Neural crest cell (in vitro differentiated cells): ENCODE measurements at places on chromosomes 2 and 18. TPM values are rescaled to one million over a fixed set of nuclear protein-coding genes. Genes with fewer than 3 reads are reported as not detected.

The BCL11A gene
- total RNA-seq: 2.2 and 2.3 TPM in 2 replicates

The GPBAR1 gene
- total RNA-seq: 0.14 TPM in 1 of 2 replicates, not detected in the other

The RNF125 gene
- 1.1 and 1.6 TPM in 2 replicates for total RNA-seq

DNA sequence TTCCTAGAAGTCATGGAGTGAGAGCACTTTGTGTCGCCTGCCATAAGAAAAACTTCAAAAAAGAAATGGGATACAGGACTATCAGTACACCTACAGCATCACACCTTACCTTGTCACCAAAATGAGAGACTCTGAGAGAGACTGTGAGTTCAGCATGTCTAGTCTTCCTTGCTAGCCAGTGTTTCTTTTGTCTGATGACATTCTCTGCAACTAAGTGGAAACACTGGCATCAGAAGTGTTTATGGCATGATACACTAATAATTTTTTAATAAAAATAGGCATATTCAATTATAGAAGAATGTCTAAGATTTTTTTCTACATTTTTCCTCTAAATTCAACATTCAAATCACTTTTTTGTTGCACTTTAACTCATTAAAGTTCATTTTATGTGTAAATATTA, 9.0 kb downstream of the RBM43 start:
- no peak for DNase-seq

DNA sequence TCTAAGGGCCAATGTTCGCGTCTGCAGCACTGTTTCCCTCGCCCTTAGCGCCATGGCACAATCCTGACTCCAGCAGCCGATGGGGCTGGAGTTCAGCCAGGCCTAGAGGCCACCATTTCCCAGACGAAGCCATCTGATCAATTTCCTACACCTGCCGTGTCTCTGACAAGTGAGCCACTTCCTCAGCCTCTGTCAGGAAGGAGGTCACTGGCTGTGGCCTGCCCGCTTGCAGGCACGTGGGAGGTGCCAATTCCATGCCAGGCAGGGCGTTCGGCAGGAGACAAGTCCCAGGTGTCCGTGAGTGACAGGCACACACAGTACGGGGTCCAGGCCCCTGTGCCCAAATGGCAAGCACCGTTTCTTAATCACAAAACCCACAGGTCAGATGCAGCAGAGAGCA, 234.5 kb downstream of the TWIST2 start:
- no peak for DNase-seq

GRCh38 chr2:109331081-109331480, 202.1 kb downstream of the SH3RF3 start:
- no peak for DNase-seq

GRCh38 chr2:27029051-27029450, 3.7 kb upstream of the TMEM214 start:
- no peak for DNase-seq

DNA sequence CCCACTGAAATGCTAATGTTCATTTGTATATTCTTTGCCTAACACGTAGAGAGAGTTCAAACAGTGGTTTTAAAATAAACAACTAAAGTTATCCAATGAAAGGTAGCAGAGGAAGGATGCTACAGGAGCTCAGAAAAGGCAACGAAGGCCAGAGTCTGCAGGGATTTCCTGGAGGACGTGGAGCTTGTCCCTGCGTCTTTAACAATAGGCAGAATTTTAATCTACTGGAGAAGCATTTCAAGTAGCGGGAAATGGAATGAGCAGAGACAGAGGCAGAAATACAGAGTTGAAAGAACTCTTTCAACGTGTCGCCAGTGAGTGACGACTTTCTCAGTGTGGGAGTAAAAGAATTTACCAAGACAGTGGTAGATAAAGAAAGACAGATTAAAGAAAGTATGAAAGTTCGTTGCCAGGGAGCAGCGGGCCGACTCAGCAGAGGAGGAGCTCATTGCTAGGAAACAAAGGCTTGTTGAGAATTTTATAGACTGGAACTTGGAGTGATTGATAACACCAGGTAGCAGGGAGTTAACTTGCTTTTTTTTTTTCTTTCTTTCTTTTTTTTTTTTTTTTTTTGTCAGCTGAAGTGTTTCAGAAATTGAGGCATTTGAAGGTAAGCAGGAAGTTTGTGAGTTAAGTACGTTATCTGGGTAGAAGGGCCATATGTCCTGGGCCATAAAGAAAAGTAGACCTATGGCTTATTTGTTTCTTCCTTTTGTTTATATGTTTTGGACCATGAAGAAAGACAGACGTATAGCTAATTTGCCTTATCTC, 625 bp upstream of the NBAS start:
- peak; percentile 16 for DNase-seq

GRCh38 chr2:105772362-105772761, 27.6 kb downstream of the NCK2 start:
- no peak for DNase-seq

DNA sequence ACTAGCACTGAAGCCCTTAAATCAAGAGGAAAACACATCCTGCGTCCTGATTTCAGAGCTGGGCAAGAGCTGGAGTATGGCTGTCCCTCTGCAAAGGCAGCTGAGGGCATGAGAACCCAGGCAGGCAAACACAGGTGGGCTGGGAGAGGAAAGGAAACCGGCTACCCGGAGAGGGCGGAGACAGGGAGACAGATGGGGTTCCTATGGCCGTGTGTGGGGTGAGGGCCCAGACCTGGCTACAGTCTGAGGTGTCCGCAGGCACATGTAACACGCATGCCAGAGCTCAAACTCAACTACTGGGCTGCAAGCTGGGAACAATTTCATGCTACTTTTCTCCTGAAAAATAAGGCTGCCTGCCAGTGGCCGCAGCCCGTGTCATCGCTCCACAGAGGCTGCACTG, 2.7 kb downstream of the COPS9 start:
- no peak for DNase-seq

DNA sequence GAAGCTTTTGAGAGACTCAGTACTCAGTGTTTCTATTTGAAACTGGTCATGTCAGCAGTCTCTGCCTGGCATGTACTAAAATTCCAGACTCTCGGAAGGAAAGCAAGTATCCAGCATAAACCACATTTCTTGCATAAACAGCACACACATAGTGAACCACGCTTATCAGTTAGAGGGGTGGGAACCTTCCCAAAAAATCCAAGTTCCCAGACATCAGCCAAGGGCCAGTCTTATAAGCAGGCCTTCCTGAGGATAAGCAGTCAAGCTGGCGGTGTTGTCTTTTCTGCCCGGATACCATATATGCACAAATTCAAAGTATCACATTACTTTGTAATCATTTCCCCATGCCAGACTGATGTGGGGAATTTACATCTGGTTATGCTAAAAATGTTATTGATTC, 73.6 kb downstream of the ST6GAL2 start:
- DNase-seq: no peak

DNA sequence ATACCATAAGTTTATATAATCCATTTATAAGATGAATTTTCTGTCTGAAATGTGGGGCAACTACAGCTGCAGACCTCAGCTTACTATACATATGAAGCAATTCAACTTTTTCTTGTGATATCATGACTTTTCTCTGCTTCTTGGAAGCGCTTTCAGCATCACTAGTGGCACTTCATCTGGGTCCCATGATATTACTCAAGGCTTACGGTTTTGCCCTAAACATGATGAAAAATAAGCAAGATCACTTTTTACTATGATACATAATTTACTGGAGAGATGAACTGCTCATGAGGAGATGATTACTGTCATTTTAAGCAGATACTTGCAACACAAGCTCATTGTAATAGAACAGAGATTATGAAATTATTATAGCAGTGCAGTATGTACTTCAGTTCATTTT, 258.0 kb upstream of the ZSWIM2 start:
- DNase-seq: no peak

DNA sequence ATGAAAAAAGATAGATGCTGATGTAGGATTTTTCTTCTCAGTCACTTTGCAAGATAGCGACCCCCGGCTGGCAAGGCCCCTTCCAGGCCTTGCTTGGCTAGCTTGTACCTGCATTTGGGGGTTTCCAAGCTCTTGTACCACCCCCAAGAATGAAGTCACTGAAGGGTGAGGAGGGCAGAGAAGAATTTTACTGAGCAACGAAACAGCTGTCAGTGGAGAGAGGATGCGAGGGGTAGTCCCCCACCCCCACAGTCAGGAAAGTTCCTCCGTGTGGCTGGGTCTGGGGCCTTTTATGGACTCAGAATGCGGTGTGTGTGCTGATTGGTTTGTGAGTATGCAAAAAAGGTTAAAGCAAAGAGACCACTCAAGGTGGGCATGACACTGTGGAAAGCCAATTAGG, 382.0 kb downstream of the GPD2 start:
- DNase-seq: no peak

- no peak for DNase-seq
Observed at GRCh38 chr2:174760845-174761473, 3.3 kb downstream of the CHRNA1 start.

DNA sequence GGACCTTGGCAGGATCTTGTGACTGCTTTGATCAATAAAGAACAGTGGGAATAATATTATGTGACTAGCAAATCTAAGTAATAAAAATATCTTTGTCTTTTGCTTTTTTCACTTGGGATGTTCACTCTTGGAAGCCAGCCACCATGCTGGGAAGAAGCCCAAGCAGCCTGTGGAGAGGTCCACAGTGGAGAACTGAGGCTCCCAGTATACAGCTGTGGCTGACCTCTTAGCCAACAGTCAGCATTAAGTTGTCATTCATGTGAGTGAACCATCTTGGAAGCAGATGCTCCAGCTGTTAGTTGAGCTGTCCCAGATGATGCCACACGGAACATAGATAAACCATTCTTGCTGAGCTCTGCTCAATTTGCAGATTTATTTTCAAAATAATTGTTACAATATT, 160.0 kb downstream of the OSR1 start:
- DNase-seq: no peak
